ENCODE measurements at places on chromosomes 5 and 9. TPM values are rescaled to one million over a fixed set of nuclear protein-coding genes. Genes with fewer than 3 reads are reported as not detected.

DNA sequence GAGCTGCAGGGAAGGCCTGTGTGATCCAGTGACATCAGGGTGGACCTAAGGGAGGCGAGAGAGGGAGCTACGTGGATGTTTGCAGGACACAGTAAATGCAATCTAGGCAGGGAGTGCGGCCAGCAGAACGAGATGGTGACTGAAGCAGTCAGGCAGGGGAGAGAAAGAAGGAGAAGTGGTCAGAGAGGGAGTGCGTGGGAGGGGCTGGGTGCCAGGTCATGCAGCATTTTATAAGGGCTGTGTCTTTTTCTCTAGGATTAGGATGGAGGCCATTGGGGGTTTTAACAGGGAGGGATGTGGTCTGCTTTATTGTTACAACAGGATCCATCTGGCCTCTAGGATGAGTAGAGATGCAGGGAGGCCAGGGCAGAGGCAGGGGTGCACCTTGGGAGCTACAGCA lies 80.4 kb downstream of the DCP2 start:
- peaks cover 9% of the 10 kb centered on the region for H3K4me1 ChIP-seq
- H3K27me3 ChIP-seq = no peaks in the 10 kb centered on the region
- H3K4me3 ChIP-seq = no peak overlapping the region
- no peak overlapping the region for H3K27ac ChIP-seq
- no peaks in the 10 kb centered on the region for H3K36me3 ChIP-seq

- no peaks in the 10 kb centered on the region for H3K36me3 ChIP-seq
- H3K4me3 ChIP-seq = no peak overlapping the region
- peak overlapping the region; percentile 28 for H3K27ac ChIP-seq
- no peak for DNase-seq
- H3K27me3 ChIP-seq = no peaks in the 10 kb centered on the region
- peaks cover 46% of the 10 kb centered on the region for H3K4me1 ChIP-seq
These were observed 47.4 kb downstream of the CYSTM1 start for GRCh38 chr5:140222416-140222815.

DNA sequence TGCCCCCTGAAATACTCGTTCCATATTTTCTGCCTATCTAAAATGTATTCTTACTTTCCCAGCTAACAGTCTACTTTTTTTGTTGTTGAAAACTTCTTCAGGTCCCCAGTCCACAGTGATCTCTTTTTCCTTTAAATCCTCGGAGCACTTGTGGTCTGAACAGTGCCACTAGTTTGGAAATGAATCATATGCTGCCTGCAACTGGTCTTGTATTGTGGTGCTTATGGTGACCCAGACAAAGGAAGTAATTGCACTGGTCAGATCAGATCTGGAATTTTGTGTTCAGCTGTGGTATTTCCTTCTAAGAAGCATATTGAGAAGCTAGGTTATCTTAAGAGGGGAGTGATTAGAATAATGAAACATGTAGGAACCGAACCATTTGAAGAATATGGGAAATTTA lies 2.9 kb downstream of the UNC13B start:
- no peak overlapping the region for H3K4me3 ChIP-seq
- no peak overlapping the region for H3K27ac ChIP-seq
- peaks cover 4% of the 10 kb centered on the region for H3K4me1 ChIP-seq
- H3K27me3 ChIP-seq = no peaks in the 10 kb centered on the region

DNA sequence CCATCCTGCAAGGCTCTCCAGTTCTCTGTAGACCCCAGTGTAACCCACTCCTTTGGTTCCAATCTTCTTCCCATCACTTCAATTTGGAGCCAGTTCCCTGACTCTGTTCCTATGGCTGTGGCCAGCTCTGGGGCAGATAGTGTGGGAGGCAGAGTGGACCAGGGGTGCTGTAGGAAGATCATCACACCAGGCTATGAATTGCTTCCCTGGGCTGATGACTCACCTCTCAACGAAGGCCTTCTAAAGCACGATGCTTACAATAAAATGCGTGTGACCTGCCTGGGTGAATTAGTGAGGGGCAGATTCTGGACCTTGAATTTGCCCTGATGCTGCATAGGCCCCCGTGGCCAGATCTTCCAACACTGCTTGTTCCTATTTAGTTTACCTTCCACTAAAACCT lies 289.7 kb downstream of the FBXL7 start:
- H3K27me3 ChIP-seq = no peaks in the 10 kb centered on the region
- no peak overlapping the region for H3K27ac ChIP-seq
- H3K4me3 ChIP-seq = no peak overlapping the region

GRCh38 chr5:69167493-69167855 lies 524 bp downstream of the CCNB1 start:
- peak overlapping the region; percentile 60 for H3K4me3 ChIP-seq
- no peaks in the 10 kb centered on the region for H3K27me3 ChIP-seq
- H3K36me3 ChIP-seq = no peaks in the 10 kb centered on the region
- H3K4me1 ChIP-seq = peaks cover 10% of the 10 kb centered on the region

DNA sequence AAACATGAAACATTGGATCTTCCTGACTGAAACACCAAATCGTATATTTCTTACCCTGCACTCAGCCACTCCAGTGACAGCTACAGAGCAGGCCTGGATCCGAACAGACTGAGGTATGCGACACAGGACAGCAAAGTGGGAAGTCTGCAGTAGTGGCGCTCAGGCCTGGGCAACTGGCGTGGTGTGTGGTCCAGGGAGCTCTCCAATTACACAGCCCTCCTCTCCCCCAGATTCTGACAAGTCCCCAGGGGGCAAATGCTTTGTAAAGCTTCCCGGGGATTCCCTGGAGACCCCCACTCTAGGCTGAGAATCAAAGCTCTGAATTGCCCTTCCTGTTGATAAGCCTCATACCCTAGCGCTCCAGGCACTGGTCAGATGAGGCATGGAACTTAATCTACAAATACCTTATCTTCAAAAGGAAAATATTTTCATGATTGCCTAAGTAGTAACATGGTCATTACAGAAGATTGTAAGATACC lies 104.8 kb upstream of the ERCC6L2 start:
- DNase-seq = no peak
- H3K4me1 ChIP-seq = no peaks in the 10 kb centered on the region
- no peak overlapping the region for H3K4me3 ChIP-seq
- no peaks in the 10 kb centered on the region for H3K27me3 ChIP-seq
- H3K27ac ChIP-seq = no peak overlapping the region
- no peaks in the 10 kb centered on the region for H3K36me3 ChIP-seq

DNA sequence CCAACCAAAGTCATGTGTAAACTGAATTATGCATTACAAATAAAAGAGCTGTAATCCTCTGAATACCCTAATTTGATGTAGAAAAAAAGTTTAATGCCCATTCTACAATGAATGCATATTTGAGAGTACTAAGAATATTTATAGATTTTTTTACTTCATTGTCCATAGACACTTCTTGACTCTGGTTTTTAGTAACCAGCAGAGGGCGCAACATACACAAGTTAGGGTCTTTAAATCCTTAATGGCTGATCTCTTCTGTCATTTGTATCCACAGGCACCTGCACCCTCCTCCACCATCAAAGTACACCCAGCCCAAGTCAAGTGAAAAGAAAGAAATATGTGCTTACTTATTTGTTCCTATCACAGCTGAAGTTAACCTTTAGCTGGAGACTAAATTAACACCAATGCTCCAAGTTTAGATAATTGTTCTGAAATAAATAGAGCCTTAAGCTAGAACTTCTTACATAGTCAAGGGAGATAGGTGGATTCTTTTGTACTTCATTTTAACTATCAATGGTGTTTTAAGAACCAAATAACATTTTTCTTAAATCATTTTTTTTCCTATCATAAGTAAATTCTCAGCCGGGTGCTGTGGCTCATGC lies 524.2 kb upstream of the DAB2 start:
- H3K27me3 ChIP-seq = no peaks in the 10 kb centered on the region
- H3K4me3 ChIP-seq = no peak overlapping the region
- no peaks in the 10 kb centered on the region for H3K4me1 ChIP-seq

GRCh38 chr5:139482050-139482889 lies at the start of gene STING1:
TSS of gene STING1 (minus strand) at chr5:139482758. CDS start at chr5:139481704, 1,054 bp downstream.
- peak; percentile 67 for DNase-seq
- no peaks in the 10 kb centered on the region for H3K4me1 ChIP-seq
- H3K27ac ChIP-seq = peak within 1 kb of the TSS; percentile 84
- H3K4me3 ChIP-seq = peak within 1 kb of the TSS; percentile 44

GRCh38 chr5:139495638-139496435 lies 13.3 kb upstream of the STING1 start:
- peaks cover 11% of the 10 kb centered on the region for H3K4me1 ChIP-seq
- no peaks in the 10 kb centered on the region for H3K36me3 ChIP-seq
- H3K27me3 ChIP-seq = no peaks in the 10 kb centered on the region
- H3K27ac ChIP-seq = no peak overlapping the region

DNA sequence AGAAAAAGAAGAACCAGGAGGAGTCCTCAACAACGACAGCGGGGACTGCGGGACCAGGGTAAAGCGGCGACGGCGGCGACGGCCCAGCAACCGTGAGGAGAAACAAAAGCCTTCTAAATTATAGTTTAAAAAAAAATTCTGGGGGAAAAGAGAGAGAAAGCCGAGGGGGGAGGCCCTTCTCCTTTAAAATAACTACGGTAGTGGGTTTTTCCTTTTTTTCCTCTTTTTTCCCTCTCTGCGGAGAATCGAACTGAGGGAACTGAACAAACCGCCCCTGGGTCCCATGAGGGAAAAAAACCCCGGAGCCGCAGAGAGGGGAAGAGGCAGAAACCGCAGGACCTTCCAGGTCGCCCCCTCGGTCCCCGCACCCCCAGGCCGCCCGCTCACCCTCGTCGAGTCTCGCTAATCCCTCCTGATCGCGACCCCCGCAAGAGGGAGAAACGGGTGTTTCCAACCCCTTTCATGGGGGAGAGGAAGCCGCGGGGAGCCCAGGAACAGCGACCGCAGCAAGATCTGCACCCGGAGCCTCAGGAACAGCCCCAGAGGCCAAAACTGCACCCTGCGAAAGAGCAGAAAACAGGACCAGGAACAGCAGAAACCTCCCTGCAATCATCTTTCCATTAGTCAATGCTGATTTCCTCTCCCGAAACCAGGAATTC lies 453 bp downstream of the CPEB4 start:
- no peaks in the 10 kb centered on the region for H3K36me3 ChIP-seq
- no peaks in the 10 kb centered on the region for H3K27me3 ChIP-seq
- peak overlapping the region; percentile 71 for H3K4me3 ChIP-seq
- no peaks in the 10 kb centered on the region for H3K4me1 ChIP-seq
- H3K27ac ChIP-seq = peak overlapping the region; percentile 98
- peak; percentile 60 for DNase-seq

GCNT4 gene
- total RNA-seq = 0.69 TPM

MARCOL gene
- not detected for total RNA-seq

CDO1 gene
- total RNA-seq = 34.3 TPM

HBEGF gene
- total RNA-seq = 4.7 TPM

PRDM12 gene
- not detected for total RNA-seq

LIX1 gene
- not detected for total RNA-seq

FAM221B gene
- total RNA-seq = not detected

All from adrenal gland (tissue), 19 donors.